ENCODE measurements at places on chromosomes 1 and 21.

- peaks cover 3% of the 10 kb centered on the region for H3K36me3 ChIP-seq
- DNase-seq = no peak
- H3K4me3 ChIP-seq = peak overlapping the region; percentile 77
- H3K27me3 ChIP-seq = no peaks in the 10 kb centered on the region
- peaks cover 71% of the 10 kb centered on the region for H3K4me1 ChIP-seq
Observed at GRCh38 chr1:157994704-157995582, 1.5 kb downstream of the KIRREL1 start.

DNA sequence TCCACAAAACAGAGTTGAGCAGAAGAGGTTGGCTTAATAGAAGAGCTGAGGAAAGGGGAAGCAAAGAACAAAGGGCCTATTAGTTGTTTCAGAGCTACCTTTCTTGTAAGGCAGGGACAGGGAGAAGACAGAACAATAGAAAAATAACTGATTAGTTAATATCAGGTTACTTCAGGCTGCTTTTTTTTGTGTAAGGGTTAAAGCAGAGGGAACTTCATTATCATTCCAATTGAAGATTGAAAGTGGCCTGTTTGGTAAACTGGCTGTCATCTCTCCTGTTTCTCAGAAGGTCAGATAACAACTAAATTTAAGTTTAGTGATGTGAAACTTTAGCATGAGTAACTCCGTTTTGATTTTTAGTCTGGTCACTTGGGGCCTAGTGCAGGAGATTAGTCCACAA, 22.3 kb downstream of the CDC42 start:
- peaks cover 23% of the 10 kb centered on the region for H3K36me3 ChIP-seq
- peaks cover 52% of the 10 kb centered on the region for H3K4me1 ChIP-seq
- H3K27ac ChIP-seq = peak overlapping the region; percentile 91
- DNase-seq = no peak
- no peaks in the 10 kb centered on the region for H3K27me3 ChIP-seq
- no peak overlapping the region for H3K4me3 ChIP-seq

- H3K27me3 ChIP-seq = no peaks in the 10 kb centered on the region
- peaks cover 48% of the 10 kb centered on the region for H3K4me1 ChIP-seq
- H3K36me3 ChIP-seq = peaks cover 3% of the 10 kb centered on the region
- DNase-seq = no peak
- peak overlapping the region; percentile 99 for H3K4me3 ChIP-seq
Observed at GRCh38 chr1:40708750-40709099, 17.2 kb downstream of the NFYC start.

DNA sequence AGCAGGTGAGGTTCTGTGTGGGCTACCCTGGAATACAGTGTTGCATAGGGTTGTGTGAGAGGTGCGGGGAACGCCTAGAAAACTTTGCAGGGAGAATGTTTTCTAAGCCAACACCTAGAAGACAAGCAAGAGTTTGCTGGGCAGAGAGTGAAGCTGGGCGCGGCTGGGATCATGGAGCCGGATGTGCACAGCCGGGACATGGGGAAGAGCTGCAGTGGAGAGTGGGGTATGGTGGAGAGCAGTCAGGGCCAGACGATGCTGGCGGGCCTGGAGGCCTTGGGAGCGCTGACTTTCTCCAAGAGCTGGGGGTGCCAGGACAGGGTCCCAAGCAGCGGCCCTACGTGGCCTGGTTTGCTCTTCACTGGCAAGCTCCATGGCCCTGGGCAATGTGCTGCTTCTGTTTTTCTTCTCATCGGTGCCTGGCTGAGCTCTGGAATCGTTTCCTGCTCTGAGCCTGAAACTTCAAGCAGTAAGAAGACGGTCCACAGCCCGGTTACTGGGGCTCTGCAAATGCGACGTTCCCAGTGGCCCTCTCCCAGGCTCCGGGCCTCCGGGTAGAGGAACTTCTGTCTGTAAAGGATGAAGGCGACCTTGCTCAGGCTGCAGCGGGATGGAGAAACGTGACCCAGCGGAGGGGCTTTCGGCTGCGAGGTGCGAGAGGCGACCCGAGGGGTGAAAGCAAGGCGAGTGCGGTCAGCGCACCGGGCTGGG, 51.9 kb upstream of the CD34 start:
- peaks cover 69% of the 10 kb centered on the region for H3K27me3 ChIP-seq
- no peaks in the 10 kb centered on the region for H3K36me3 ChIP-seq
- H3K4me1 ChIP-seq = peaks cover 17% of the 10 kb centered on the region
- H3K4me3 ChIP-seq = peak overlapping the region; percentile 90

GRCh38 chr1:30572192-30572591, 151.2 kb downstream of the MATN1 start:
- H3K36me3 ChIP-seq = no peaks in the 10 kb centered on the region
- H3K4me1 ChIP-seq = no peaks in the 10 kb centered on the region
- H3K27ac ChIP-seq = no peak overlapping the region
- no peak overlapping the region for H3K4me3 ChIP-seq

All from mesothelial cell of epicardium (in vitro differentiated cells).